Pancreas (tissue), 10 donors: ENCODE measurements at places on chromosomes 12 and 14. TPM values are rescaled to one million over a fixed set of nuclear protein-coding genes. Genes with fewer than 3 reads are reported as not detected.

RGS6 gene
- total RNA-seq, result not detected

IGFBP6 gene
- 7.7 TPM for total RNA-seq

SLC38A4 gene
- total RNA-seq, result 3.0 TPM

KCNC2 gene
- not detected for total RNA-seq

DNA sequence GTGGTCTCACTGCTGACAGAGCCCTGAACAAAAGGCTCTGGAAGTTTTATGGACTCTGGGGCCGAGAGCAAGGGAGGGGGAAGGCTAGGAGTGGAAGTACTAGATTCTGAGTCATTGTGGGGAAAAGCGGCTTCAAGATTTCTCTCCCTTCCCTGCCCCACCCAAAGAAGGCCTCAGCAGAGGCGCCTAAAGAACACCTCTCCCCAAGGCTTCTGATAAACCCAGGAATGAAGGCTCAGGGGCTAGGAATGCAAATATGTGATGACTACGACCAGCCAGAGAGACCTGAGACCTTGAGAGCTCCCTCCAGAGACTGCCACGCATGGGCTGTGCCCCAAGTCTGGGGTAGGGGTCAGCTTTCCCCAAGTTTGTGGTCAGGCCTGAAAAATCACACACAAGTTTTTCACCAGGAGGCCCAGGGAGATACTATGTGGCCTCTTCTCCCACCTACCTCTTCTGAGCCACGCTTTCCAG is 130.7 kb upstream of the HIF1A start:
- no peak for DNase-seq

GRCh38 chr12:48890657-48891418 is 25.2 kb upstream of the RND1 start:
- peak; percentile 95 for DNase-seq

- no peak for DNase-seq
Observed at GRCh38 chr14:53231171-53231570, 78.0 kb upstream of the DDHD1 start.

- DNase-seq, result no peak
Observed at GRCh38 chr12:97767347-97767746, 304.7 kb downstream of the RMST start.

DNA sequence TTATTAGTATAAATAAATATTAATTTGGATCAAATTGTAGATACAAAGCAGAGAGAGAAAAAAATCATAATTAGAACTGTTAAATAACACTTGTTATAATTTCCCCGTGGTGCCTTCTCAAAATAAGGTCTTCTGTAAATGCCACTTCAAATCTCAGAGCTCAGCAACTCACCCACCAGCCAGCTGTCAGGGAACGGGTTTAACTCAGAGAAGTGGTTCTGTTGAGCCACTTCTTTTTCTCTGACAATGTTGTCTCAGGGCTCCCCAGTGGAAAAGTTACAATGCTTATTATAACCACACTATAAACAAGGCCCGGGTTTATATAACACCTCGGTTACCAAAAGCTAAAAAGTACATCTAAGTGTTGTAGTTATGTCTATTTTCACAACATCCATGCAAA is 452.6 kb downstream of the GLT1D1 start:
- no peak for DNase-seq

DNA sequence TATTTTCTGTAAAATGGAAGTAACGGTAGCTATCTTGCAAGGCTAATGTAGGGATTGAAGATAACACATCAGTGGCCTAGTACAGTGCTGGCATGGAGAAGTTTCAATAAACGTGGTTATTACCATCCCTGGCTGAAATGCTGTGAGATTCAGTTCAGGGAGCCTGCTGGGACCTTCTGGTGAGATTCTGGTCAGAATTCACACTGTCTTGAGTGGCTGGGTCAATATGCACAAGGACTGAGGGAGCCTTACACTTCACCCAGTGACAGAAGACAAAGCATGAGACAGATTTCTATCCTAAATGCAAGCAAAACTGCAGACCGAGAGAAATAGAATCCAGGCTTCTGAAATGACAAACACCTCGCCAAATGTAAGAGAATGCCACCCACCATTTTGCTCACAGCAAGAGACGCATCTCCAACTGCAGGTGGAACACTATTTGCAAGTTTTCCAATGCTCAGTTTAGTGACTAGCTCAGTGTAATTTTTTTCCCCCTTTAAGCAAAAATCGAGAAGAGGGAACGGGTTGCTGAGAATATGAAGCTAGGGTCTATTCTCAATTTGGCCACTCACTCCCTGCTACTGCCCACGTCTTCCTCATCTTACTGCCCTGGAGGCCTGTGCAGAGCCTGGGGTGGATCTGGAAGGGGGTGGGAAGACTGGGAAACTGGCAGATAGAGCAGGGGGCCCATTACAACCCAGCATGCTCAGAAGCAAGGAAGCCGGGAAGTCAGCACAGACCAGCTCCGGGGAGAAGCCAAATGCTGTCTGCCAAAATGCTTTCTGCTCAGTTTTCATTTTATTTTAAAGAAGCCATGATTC is 201.3 kb downstream of the TTC7B start:
- DNase-seq, result no peak

GRCh38 chr14:104545942-104546501 is 33.5 kb upstream of the C14orf180 start:
- peak; percentile 9 for DNase-seq

- DNase-seq, result peak; percentile 12
Observed at GRCh38 chr12:49273726-49274395, 9.0 kb downstream of the TUBA1C start.

- DNase-seq, result no peak
Observed at GRCh38 chr12:126361804-126362203, 1296.6 kb downstream of the AACS start.

- DNase-seq, result no peak
Observed at GRCh38 chr14:22843123-22843925, 6.9 kb downstream of the MMP14 start.

GRCh38 chr12:113634982-113635381 is 163.3 kb upstream of the LHX5 start:
- DNase-seq, result no peak

- DNase-seq, result no peak
Observed at GRCh38 chr12:94644141-94644979, 6.0 kb downstream of the TMCC3 start.
